ENCODE measurements at places on chromosomes 11 and 22.

GRCh38 chr11:35619855-35620640 lies 1.8 kb downstream of the FJX1 start:
- no peak for DNase-seq

DNA sequence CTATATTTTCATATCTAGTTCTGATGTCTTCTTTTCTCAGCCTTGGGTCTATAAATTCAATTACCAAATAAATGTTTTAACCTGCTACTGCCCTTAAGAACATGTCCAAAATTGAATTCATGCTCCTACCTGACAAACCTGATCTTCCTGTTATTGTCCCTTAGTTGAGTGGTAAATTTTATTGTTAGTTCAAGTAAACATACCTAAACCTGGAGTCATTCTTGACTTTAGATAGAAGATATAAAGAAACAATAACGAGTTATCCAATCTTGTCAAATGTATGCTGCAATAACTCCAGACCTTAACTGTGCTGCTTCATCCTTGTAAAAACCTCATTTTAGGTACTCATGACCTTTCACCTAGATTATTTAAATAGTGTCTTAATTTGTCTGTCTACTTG lies 34.6 kb upstream of the SC5D start:
- DNase-seq: no peak

GRCh38 chr11:26078231-26078821 lies 253.6 kb upstream of the ANO3 start:
- no peak for DNase-seq

DNA sequence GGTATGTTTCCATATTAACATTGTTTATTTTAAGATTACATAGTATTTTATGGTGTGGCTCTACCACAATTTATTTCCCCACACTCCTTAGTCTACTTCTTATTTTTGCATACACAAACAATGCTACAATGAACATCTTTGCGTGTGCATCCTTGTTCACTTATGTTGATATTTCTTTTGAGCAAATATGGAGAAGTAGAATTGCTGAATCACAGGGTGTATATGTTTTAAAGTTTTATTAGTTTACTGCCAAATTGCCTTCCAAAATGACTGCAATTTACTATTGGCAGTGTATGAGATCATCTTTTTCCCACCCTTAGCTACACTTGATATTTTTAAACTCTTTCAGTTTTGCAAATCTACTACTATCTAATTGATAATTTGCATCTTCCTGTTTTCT lies 38.7 kb upstream of the FAR1 start:
- no peak for DNase-seq

GRCh38 chr11:18710545-18710944 lies 12.0 kb downstream of the TMEM86A start:
- no peak for DNase-seq

- no peak for DNase-seq
Measured at GRCh38 chr11:57162179-57162898, 19.4 kb upstream of the LRRC55 start.

DNA sequence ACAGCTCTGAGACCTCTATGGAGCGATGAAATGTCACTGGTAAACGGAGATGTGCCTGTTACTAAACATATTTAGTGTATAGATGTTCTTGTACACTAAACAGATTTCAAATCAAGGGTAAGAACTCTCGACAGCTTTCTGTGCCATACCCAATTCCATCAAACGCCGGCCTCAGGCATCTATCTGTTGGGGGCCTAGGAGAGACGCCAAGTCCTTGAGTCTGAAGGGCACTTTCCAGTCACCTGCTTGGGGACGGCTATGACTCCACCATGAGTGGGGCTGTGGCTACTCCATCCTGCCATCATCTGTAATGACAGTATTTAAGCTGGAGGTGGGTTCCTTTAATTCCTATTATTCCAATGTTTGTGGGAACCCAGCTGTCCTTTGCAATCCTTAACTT lies 87.8 kb downstream of the SHANK2 start:
- DNase-seq: no peak

- DNase-seq: no peak
Measured at GRCh38 chr11:77421041-77421723, 52.7 kb downstream of the PAK1 start.

- DNase-seq: no peak
Measured at GRCh38 chr11:15665368-15665871, 550.7 kb downstream of the INSC start.

- no peak for DNase-seq
Measured at GRCh38 chr11:13105237-13105844, 96.2 kb downstream of the RASSF10 start.

DNA sequence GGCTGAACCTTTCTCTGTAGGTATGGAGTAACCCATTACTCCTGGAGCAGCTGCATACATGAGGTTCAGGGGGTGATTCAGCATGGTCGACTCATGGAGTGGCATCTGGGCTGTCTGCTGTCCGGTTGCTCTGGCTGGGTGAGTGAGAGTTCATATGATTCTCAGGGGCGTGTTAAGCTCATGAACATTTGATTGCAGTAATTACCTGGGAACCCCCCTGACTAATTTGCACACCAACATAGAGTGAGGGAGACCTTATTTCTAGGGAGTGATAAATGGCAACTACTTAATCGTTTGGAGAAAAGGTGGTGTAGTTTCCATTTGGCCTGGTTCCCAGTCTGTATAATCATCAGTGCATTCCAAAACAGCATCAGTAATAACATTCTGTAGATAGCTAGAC lies 661.9 kb downstream of the ETS1 start:
- DNase-seq: no peak

- DNase-seq: no peak
Measured at GRCh38 chr11:14555818-14556217, 35.6 kb upstream of the PSMA1 start.

GRCh38 chr22:24419475-24419850 lies 7.9 kb upstream of the ADORA2A start:
- DNase-seq: no peak

- no peak for DNase-seq
Measured at GRCh38 chr11:68186061-68186460, 27.0 kb downstream of the KMT5B start.

- DNase-seq: peak; percentile 79
Measured at GRCh38 chr11:7442588-7443215, 42.6 kb upstream of the OLFML1 start.

GRCh38 chr11:101458161-101458560 lies 125.6 kb downstream of the TRPC6 start:
- no peak for DNase-seq

GRCh38 chr11:78878631-78879030 lies 304.0 kb upstream of the NARS2 start:
- no peak for DNase-seq

GRCh38 chr11:118214210-118214914 lies 10.4 kb downstream of the JAML start:
- no peak for DNase-seq

DNA sequence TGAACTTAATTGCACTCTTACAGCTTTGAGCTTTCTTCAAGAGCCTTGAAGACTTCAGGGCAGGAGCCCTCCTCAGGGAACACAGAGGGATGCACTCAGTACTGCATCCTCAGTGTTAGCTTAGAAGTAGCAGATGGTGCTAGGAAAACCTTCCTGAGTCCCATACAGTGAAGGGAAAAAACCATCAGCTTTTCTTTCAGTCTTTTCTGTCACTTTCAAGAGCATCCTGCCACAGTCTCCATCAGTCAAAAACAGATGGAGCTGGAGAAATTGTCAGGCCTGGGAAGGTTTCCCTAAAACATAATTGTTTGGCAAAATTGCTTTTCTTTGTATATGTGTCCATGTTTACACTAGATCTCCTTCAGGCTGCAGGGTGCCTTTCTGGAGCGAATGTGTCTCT lies 384.1 kb downstream of the NELL1 start:
- DNase-seq: no peak

DNA sequence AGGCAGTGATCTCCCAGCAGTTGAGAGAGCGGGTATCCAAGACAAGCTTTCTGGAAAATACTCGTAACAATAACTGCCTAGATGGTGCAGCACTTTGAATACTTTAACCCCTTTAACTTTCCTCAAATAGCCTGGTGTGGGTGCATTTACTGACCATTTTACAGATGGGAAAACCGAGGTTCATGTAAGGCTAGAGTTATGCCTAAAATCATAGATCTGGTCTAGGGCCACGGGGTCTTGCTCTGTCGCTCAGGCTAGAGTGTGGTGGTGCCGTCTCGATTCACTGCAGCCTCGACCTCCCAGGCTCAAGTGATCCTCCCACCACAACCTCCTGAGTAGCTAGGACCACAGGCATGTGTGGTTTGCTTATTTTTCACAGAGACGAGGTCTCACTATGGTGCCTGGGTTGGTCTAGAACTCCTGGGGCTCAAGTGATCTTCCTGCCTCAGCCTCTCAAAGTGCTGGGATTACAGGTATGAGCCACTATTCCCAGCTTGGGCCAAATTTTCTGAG lies 269.2 kb upstream of the SYN3 start:
- DNase-seq: no peak

- DNase-seq: no peak
Measured at GRCh38 chr11:17573526-17573925, 26.5 kb downstream of the OTOG start.

DNA sequence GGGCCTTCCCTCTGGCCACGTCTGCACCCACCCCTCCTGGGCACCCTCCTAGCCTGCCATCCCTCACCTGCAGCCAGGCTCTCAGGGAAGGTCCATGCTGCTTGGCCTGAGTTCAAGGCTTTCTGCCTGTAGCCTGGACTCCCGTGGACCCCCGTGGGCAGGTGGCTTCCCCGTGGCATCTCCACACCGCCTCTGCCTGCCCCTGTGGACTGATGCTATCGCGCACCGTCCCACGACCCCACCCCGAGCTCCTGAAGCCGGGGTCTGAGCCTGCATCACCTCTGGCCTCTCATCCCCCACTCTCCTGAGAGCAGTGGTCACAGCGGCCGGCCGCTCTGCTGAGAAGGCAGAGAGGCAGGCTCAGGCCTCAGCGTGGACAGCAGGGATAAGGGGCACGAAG lies 4.5 kb downstream of the IFITM5 start:
- DNase-seq: no peak

- DNase-seq: no peak
Measured at GRCh38 chr11:72014761-72015320, 16.1 kb downstream of the IL18BP start.

GRCh38 chr11:24408202-24408601 lies 88.7 kb upstream of the LUZP2 start:
- DNase-seq: no peak

Data from activated CD4-positive, alpha-beta T cell treated with anti-CD3 and anti-CD28 coated beads, Interleukin-2, amount 10 ng/mL, durations not matched to agents 7 days and 5 days (primary cell).